ENCODE measurements at places on chromosomes 1 and 21.

DNA sequence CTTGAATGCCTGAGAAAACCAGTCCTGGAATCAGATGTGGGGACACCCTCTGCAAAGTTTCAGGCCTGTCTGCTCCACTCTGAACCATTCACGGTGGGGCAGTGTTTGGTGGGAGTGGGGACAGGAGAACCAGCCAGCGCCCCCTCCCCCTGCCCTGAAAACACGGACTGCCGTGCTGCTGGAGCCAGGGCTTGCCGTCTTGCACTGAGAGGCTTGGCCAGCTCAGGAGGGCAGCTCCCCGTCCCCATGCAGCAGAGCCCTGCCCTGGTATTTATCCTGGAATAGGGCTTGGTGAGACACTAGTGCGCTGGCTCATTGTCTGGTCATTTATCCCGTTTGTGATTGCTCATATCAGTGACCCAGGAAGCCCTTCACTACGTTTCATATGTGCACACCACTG lies 3.9 kb downstream of the S100B start:
- no peak for DNase-seq

DNA sequence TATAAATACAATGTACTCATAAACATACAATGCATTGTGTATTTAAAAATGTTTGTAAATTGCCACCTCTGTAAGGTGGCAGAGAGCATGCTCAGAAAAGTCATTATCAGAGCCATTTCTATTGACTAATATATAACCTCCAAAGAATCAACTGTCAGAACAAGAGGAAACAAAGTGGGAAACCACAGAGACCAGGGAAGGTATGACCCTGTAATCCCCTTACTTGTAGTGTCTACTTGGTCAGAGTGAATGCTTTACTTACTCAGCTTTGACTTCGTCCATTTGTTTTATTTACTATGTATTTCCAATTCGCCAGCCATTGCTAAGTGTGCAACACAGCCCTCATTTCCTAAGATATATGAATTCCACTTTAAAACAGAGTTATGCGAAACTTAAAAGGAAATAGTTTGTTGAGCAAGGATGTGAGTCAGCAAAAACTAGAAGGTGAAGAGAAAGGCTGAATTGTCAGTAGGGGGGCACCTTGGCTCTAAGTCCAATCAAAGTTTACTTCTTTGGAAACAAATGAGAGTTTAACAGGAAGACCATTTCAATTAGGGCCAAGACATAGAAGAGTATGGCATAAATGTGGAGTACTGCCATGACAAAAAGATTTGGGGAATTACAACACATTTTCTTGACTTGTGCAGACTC lies 671.7 kb upstream of the PTBP2 start:
- no peak for DNase-seq

DNA sequence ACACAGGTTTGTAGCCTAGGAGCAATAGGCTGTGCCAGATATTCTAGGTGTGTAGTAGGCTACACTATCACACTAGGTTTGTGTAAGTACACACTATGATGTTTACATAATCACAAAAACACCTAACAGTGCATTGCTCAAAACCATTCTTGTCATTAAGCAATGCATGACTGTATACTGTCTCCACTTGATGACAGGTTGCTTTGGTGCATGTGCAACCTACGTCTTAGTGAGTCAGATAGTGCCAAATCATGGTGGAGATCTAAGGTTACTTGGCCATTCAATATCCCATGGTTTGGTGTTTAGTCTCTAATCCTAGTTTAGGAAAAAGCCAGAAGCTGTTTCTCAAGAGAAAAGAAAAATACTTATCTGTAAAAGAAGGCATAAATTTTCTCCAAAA lies 181.1 kb downstream of the KCNK2 start:
- no peak for DNase-seq

DNA sequence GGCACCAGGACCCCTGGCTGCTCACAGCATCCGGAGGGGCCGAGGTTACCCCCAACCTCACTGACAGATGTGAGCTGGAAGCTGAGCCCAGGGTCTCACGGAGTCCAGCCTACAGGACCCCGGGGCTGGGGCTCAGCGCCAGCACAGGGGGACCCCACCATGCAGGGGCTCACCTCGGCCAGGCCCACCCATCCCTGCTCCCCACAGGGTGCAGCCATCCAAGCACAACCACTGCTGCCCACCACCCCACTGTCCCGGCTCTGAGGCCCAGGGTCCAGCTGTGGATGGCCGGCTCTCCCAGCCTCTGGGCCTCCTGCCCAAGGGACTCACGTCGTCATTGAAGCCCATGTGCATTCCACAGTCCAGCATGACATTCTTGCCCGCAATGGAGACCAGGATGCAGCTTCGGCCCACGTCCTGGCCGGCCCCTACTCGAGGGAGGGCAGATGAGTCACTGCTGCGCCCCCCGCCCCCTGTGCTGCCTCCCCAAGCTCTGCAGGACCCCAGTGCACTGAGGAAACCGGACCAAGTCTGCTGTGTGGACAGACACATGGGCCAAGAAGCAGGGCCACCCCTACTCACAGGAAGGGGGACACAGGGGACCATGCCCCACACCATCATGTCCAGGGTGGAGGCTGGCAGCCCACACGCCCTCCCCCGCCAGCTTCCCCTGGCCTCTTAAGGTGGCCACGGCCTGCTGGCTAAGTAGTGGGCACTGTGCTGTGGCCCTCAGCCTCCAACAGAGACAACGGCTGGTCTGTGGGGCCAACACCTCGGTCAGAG lies 3.6 kb downstream of the INTS11 start:
- DNase-seq, result no peak

DNA sequence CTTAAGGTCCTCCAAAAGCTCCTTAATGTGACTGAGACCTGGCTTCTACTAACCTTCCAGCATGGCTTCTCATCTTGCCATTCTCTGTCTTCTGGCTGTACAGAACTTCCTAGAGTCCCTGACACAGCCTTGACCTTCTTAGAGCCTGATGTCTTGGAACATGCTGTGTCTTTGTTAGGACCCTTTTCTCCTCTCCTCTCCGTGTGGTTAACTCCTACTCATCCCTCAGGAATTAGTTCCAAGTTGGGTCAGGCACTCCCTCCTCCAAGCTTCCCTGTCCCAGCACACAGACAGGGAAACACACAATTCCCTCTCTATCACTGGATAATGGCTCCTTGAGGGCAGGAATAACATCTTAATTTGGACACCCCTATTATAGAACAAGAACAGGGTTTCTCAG lies 275.4 kb upstream of the USP24 start:
- DNase-seq, result no peak

DNA sequence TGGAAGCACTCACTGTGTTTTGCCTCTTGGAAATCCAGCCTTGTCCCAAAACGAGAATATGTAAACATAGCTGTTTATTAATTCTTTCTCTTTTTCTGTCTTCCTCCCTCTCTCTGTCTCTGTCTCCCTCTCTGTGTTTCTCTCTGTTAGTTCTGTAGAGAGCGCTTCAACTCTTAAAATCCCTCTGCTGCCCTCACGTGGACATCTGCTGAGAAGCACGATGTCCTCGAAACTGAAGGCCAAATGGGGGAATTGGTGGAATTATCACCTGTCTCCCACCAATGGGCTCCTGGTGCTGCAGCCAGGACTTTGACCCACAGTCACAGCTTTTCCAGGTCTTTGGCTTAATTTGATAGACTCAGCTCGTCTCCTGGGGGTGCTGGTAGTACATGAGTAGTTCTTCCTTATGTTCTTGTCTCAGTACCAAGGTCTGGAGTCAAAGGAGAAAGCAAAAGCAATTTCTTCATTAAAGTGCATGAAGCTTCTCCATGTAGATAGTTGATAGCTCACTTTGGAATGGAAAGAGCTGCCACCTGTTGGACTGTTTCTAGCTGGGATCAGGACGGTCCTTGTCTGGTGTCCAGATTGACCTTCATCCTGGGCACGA lies 5.5 kb upstream of the GBP6 start:
- DNase-seq, result peak; percentile 65

GRCh38 chr1:53681977-53682685 lies 56.8 kb downstream of the GLIS1 start:
- DNase-seq, result no peak

GRCh38 chr21:45979651-45980050 lies 1.9 kb upstream of the COL6A1 start:
- no peak for DNase-seq

- DNase-seq, result no peak
Measured at GRCh38 chr1:224392411-224393249, 36.0 kb downstream of the CNIH4 start.

- no peak for DNase-seq
Measured at GRCh38 chr1:119316870-119317416, 51.6 kb upstream of the HAO2 start.

- DNase-seq, result no peak
Measured at GRCh38 chr1:88013485-88013884, 670.6 kb upstream of the PKN2 start.

DNA sequence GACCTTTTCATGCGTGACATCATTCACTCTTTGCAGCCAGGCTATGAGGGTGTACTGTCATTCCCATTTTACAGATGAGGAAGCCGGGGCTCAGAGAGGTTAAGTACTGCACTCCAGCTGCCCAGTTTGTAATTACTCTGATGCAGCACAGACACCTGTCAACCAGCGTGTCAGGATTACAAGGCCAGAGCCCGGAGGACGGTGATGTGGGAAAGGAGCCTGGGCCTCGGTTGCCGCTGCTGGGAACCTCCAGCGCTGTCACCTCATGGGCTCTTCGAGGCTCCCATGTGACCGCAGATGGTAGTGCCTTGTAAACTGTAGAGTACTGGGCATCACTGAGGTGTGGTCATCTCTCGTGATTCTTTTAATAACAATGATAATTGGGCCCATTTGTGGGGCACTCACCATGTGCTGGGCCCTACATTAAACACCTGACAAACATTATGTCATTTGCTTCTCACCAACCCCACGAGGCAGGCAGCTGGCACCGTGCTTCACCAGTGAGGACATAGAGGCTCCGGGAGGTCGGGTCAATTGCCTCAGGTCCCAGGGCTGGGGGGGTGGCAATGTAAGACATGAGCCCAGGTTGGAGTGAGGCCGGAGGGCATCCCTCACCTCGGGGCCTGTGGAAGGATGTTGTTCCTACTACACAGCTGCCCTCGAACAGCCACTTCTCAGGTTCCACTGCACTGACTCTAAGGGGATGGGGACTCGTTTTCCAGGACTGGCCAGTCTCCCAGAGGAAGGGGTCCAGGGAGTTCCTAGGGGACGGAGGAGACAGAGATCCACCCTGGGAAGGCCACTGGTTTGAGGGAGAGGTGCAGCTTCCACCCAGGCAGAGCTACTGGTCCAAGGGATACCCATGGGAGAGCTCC lies 42.8 kb upstream of the PADI1 start:
- DNase-seq, result no peak

DNA sequence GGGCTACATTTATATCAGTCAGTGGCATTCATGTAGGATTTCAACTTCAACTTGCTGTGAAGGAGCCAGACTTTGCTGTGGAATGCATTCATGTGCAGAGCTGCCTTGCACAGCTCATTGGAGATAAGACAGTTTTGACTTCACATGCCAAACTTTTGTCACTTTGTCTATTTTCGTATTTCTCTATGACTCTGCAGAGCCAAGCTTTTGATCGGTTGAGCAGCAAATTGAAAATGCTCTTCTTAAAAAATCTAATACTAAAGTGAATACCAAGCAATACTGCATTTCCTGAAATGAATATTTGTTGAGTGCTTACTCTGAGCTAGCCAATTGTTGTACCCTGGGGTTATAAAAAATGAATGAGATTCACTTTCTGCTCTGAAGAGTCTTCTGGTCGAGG lies 388.7 kb downstream of the ST6GALNAC3 start:
- DNase-seq, result no peak

DNA sequence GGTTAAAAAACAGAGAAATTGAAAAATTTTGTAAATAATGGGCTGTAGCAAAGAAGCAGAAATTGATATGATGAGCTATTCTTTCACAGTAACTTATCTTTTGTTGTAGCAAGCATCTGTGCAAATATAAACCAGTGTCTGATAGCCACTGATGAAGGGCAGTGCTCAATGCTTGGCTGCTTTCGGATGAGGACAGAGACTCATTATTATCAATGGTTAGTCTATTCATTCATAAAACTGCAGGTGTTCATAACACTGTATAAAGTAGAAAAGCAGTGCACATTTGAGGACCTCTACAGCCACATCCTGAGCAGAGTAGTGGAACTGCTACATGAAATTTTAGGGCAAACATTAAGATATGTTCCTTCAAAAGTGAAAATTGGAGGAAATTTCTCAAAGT lies 107.2 kb downstream of the FAF1 start:
- DNase-seq, result no peak

- no peak for DNase-seq
Measured at GRCh38 chr1:225857256-225857655, 24.9 kb downstream of the TMEM63A start.

DNA sequence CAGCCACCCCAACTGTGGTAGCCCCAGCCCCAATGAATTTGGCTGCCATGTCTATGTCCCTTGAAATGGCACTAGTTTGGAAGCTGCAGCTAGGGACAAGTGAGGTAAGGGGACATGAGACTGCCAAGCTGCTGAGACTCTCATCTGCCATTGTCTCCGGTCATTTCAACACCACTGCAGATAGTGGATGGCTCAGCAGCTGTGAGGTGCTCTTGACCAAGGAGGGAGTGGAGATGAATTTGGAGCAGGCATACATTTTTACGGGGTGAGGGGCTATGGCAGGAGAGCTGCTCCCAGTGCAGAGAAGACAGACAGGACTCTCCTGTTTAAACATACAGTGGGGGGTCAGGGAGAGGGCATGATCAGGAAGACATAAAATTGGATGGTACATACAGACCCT lies 315.5 kb upstream of the CAMK1G start:
- no peak for DNase-seq

GRCh38 chr1:181037386-181037785 lies 3.6 kb downstream of the MR1 start:
- DNase-seq, result no peak

DNA sequence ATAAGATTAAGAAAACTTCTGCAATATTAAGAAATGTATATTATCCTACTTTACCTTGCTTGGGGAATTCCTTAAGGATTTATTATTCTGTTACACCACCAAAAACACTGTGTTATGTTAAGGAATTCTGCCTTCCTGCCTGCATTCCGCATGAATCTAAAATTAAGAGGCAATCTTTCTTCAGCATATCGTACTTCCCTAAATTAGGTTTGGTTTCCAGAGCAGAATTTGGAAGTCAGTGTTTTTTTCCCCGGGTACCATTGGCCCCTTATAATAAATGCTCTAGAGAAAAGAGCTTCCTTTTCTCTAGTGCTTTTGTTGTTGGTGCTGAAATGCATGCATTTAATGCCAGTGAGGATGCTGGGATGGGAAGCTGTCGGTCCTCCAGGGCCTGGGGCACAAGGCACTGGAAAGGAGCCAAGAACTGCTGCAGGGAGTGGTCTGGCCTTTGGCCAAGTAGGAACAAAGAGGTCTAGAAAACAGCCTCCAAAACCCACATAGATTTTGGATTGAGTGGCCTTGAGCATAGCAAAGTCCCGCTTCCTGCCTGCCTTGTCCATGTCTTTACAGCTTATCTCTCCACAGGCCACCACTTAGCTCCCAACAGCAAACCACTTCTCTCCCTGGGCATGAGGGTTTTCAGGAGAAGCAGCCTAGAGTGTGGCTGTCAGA lies 69.9 kb downstream of the RRAGC start:
- DNase-seq, result no peak

DNA sequence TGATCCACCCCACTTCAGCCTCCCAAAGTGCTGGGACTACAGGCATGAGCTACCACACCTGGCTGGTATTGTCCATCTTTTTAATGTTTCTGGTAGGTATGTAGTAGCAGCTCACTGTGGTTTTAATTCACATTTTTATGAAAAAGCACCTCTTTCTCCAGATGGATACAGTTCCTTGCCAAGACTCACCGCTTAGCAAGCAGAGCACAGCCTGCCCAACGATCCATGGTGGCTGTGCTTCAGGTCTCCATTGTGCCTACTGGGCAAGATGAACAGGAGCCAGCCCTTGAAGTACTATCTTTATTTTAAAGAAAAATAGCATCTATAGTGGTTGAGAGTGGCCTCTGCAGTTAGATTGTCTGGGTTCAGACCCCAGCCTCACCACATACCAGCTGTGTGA lies 37.6 kb upstream of the GRHL3 start:
- no peak for DNase-seq

Measured in stimulated activated CD4-positive, alpha-beta T cell treated with anti-CD3 and anti-CD28 coated beads, TNF-alpha, amount 100 ng/mL, for 4 hours (primary cell).